ENCODE measurements at places on chromosomes 5 and 9.

DNA sequence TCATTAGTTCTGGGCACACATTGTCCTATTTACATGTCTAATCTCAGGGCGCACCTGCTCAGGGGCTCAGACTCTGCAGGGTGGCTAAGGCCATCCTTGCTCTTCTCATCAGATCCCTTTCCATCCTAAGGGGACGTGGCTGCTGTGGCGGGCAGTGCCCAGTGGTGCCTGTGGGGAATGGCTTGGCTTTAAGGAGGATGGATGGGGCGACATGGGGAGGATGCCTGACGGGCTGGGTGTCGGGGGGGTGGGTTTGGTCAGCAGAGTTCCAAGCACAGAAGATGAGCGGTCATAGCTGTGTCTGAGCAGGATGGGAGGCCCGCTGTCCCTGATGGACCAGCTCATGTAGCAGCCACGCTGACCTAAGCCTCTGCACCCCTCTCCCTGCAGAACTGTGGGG lies 40.9 kb upstream of the SUSD3 start:
- no peak for DNase-seq

GRCh38 chr9:88085476-88085875 lies 52.8 kb downstream of the SPATA31C2 start:
- DNase-seq, result no peak

DNA sequence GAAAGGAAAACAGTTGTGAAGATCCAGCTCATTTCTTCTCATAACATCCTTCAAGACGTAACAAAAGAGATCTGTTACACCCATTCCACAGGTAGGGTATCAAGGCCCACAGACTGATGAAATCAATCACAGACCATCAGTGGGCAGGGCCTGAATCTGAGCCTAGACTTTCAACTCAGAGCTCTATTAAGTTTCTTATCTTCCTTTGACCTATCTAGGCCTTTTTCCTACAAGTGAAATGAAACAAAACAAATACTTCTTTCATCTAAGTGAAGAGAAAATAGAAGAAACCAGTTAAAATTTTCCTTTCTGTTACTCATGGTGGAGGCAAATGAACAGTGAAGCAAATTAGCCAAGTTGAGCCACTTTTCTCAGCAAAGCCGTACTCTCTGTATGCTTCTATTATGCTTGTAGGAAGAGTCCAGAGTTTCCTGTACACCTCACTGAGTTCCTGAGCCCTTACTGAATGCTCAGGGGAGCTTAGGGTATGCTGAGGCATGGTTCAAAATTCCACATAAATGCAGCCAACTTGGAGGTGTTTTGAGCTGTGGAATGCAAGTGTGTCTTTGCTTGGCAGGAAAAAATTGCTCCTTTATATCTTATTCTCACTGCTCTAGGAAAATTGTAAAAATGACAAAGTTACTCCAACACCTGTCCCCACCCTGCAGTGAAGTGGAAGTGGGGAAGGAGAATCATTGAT lies 91.9 kb downstream of the FEM1C start:
- no peak for DNase-seq

DNA sequence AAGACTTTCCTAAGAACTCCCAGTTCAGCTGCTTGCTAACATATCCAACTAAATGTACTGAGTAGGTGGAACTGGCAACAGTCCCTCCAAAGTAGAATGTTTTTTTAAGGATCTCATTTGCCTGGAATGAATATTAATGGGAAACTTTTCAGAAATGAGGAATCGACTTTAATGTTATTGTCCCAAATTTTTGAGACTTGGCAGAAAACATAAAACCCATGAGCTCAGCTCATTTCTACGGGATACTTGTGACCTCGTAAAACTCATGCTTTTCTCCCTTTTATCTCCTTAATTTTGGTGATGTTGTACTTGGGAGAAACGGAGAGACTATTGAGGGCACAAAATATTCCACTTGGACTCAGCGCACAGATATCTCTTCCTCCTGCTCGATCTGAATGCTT lies 296.8 kb downstream of the EBF1 start:
- no peak for DNase-seq

DNA sequence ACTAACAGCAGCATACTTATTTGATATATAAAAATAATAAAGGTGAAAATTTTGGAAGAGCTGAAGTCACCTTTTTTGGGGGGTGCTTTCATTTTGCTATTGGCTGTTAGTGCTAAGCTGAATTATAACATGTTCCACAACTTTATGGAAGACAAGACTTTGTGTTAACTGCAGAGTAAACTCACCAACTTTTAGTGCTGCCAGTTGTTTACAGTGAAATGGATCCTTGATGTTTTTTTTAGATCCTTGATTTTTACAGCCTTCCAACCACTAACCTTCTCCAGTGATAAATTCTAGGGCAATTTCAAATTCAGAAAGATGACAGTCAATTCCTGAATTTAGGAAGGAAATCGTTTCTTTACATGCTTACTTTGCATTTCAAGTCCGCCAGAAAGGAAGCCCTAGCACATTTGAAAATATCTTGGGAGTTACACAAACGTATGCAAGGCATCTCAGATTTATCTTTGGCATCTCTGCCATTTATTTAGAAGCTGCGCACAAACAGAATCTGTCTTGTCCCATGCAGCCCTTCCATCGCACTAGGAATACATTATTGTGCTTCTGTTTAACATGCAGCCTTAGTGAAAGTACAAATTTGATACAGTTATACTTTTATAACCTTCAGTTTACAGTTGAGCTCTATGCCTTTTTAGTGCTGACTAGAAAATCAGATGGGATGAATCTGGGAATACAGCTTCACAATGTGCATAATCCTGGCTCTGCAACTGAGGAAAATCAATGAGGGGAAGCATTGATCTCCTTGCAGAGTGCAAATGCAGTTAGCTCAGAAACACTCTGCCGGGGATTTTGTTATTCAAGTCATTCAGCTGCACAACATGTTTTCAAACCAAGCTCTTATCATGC lies 142.4 kb upstream of the ZNF608 start:
- no peak for DNase-seq

DNA sequence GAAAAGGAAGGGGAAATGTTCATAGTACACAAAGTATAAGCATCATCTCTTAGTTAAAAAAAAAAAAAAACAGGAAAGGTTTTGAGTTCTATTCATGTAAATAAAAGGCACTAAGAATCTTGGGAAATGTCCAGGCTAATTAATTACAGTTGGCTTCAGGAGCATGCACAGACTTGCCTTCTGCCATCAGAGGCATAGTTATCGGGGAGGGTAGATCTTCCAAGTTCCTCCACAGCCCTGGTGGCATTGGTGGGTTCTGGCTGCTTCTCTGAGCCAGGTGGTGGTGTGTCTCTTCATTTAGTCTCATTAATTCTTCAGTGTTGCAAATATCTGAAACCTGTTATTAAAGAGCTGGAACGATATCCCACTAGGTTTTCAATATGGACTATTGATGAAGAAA lies 85.2 kb downstream of the TMEM252 start:
- DNase-seq, result no peak

- peak; percentile 34 for DNase-seq
Observed at GRCh38 chr9:125948887-125949596, 201.9 kb downstream of the PBX3 start.

DNA sequence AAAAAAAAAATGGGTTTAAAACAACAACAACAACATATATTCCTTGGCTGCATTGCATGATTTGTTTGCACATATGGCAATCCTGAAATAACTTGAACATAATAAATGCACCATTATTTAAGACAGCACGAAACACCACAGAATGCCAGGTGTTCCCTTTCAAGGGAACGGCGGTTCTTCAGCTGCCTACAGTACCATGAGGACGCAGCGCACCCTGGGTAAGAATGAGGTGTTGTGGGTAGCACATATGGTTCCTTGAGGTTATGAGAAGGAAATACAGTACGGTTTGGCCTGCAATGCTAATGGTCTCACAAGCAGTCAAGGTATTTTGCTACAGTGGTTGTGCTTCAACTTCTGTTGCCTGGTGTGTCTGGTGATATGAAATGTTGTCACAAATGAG lies 174.8 kb downstream of the SLC12A2 start:
- DNase-seq, result no peak

- no peak for DNase-seq
Observed at GRCh38 chr5:42896523-42896922, 84.8 kb upstream of the SELENOP start.

GRCh38 chr5:113176196-113176595 lies 199.6 kb downstream of the DCP2 start:
- DNase-seq, result no peak

DNA sequence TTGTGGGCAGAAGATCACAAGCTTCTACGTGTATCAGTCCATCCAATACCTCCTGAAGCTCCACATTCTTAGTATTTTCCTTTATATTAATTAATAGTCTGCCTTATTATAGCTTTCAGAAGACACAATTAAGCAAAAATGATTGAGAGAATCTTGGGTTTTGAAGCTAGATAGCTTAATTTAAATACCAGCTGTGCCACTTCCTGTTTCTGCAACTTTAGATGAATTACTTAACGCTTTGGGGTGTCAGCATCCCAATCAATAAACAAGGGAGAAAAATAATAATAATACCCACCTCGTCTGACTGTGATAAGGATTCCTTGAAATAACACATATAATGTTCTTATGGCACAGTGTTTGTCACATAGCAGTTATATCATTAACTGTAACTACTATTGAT lies 44.7 kb upstream of the HTR4 start:
- DNase-seq, result no peak

GRCh38 chr9:120387257-120388002 lies 192.5 kb downstream of the CDK5RAP2 start:
- no peak for DNase-seq

GRCh38 chr5:150554857-150555256 lies 46.9 kb downstream of the NDST1 start:
- no peak for DNase-seq

DNA sequence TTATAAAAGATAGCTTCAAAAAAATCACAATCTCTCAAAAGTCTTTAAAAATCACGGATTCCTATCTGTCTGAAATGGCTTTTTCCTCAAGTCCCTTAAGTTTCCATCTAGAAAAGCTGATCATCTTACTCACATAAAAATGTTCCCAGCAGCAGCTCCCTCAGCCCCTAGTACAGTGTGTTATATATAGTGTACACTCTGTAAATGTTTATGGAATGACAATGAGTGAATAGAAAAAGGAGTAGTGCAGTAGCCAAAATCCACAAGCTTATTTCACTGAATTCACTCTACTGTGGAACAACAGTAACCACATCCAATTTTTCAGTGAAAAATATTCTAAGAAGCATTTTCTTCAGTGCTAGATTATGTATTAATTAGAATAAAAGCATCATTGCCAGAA lies 609.4 kb downstream of the DTWD2 start:
- no peak for DNase-seq

GRCh38 chr9:129649726-129650679 lies 8.1 kb upstream of the ASB6 start:
- DNase-seq, result no peak

DNA sequence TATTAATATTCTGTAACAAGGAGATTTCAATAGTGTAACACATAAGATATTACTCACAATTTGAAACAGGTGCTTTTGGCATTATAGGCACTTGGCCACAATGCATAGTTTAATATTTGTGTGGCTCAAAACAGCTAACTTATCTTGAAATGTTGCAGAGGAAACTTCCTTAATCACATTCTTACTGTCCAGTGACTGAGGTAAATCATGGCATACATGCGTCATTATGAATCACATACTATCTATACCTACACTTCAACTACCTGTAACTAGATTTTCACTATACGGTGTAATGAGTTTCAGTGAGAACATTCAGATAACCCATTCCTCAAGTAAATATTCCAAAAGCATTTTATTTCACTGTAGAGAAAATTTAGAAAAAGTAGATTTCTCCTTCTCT lies 218.8 kb downstream of the PDE4D start:
- no peak for DNase-seq

- DNase-seq, result no peak
Observed at GRCh38 chr9:97572196-97572891, 60.8 kb downstream of the TSTD2 start.

- DNase-seq, result no peak
Observed at GRCh38 chr9:37920471-37921167, 16.7 kb upstream of the SLC25A51 start.

DNA sequence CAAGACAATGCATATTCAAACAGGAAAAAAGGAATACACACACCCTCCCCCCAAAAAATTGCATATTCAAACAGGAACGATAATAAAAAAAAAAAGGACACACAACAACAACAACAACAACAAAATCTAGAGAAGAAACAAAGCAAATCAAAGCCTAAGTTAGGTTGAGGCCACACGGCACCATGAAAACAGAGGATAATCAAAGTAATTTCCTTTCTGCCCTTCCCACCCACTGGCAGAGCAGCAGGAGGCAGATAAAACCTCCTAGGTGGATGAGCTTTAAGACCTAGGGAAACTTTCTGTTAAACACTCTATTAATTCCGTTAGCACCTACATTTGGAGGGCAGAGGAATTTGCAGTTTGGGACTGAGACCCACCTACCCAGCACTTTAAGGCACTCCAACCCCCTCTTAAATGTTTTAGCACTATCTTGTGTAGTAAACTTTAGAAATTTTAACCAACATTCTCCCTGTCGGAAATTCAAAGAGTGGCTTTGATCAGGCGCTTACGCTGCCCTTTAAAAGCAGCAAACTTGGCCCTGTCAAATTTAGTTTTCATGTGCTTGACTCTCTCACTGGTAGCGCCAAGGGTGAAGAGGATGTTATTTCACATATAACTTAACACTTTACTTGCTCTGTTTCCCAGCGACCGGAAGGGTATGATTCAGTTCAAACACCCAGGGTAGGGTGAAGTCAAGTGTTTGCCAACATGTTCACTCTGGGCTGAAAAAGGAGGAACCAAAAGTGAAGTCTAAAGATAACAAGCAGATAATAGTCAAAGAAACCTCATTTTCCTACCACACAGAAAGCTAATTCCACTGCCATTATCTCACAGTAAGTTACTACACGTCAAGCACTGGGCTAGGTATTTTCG lies 9.2 kb downstream of the ENC1 start:
- no peak for DNase-seq

GRCh38 chr5:143481697-143482531 lies 78.4 kb upstream of the NR3C1 start:
- DNase-seq, result no peak

GRCh38 chr9:21029661-21030060 lies 1.8 kb downstream of the HACD4 start:
- DNase-seq, result no peak

DNA sequence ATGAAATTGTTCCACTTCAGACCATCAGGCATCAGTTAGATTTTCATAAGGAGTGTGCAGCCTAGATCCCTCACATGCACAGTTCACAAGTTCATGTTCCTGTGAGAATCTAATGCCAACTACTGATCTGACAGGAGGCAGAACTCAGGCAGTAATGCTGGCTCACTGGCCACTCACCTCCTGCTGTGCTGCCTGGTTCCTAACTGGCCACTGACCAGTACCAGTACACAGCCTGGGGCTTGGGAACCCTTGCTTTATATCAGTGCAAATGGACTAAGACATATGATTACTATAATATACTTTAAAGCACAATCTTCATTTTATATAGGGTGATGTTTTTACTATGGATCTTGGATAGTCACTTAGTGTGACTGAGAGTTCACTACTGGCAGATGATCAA lies 259.2 kb downstream of the SLCO4C1 start:
- no peak for DNase-seq
